Fibroblast of skin of right biceps (primary cell): ENCODE measurements at places on chromosomes 3 and 15.

DNA sequence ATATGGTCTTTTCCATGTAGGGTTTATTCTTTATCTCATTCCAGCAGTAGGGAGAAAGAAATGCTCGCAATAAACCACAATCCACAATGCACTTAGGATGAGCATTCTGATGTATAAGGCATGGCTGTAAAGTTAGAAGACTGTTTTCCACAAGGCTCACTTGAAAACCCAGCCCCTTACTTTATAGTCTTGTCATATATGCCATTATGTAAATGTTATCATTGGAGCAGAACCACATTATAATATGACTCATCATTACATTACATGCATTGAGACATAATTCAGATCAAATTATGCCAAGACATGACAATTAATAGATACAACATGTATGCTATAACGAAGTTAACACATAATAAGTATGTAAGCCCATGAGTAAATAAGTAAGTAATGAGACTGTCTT lies 348.1 kb downstream of the LSAMP start:
- DNase-seq = peak; percentile 30

DNA sequence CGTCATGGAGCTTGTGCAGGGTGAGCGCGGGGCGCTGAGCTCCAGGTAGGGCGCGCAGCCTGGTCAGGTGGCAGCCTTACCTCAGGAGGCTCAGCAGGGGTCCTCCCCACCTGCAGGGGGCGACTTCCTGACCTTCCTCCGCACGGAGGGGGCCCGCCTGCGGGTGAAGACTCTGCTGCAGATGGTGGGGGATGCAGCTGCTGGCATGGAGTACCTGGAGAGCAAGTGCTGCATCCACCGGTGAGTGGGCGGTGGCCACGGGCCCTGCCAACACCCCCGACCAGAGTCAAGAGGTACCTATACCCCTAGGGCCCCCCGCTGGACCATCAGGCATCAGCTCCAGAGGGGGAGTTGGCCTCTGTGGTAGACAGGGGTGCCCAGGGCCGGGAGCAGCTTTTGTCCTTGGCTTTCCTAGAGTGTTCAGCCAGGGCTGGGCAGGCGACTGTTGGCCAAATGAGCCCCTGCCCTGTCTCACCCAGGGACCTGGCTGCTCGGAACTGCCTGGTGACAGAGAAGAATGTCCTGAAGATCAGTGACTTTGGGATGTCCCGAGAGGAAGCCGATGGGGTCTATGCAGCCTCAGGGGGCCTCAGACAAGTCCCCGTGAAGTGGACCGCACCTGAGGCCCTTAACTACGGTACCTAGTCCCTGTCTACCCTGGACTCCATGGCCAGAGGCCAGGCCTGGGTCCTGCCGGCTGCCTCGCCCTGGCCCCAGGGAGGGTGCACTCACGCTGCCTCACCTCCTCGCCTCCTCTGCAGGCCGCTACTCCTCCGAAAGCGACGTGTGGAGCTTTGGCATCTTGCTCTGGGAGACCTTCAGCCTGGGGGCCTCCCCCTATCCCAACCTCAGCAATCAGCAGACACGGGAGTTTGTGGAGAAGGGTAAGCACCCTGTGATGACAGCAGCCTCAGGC lies 9.1 kb downstream of the FES start:
- no peak for DNase-seq

- peak; percentile 18 for DNase-seq
Measured at GRCh38 chr3:134366221-134366927, 7.9 kb downstream of the AMOTL2 start.

- DNase-seq = no peak
Measured at GRCh38 chr3:101838691-101839090, 10.6 kb upstream of the NFKBIZ start.

- no peak for DNase-seq
Measured at GRCh38 chr3:178435575-178435974, 100.7 kb upstream of the KCNMB2 start.
